ENCODE measurements at places on chromosomes 6 and 20.

DNA sequence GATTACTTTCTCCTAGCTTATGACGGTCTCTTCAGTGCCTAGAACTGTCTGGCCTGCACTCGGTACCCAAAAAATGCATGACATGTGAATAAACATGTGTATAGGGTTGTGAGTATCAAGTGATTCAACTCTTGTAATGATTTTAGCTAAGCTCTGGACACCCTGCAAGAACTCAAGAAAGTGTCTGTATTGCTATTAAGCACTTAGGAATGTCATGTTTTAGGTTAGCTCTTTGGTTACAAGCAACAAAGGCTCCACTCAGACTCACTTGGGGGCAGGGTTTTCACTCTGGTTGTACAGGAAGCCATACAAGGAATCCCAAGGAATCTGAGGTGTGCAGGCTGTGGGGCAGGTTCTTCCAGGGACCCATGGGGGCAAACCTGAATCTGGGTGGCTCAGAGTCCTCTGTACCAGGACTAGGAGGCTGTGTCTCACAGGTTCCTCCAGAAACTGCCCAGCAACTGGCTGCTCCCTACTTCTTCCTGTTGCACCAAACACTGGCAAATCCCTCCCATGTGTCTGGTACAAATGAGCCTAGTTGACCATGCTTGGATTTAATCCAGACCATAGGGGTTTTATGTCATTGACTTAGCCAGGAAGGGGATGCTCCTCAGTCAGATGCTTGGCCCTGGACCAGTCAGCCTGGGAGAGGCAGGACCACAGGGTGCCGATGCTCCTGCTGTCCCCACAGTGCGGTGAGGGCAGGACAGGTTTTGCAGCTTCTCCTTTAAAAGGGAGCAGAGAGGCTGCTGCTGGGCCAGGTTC lies 77.9 kb upstream of the CDH4 start:
- DNase-seq, result no peak

DNA sequence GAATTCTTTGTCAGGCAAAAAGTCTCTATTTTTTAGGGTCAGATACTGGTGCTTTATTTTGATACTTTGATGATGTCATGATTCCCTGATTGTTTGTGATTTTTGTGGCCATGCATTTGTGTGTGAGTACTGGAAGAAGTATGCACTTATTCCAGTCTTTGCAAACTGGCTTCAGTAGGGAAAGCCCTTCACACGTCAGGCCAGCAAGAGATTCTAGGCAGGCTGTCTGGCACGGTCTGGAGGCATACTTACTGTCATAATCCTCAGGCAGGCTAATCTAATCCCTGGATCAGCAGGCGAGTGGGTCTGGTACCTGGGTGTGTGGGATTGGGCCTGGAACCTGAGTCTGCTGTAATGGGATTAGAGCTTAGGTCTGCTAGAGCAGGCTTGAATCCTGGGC lies 391.8 kb upstream of the MMS22L start:
- DNase-seq, result no peak

- no peak for DNase-seq
These were observed 485.6 kb upstream of the SYNCRIP start for GRCh38 chr6:86128130-86128814.

DNA sequence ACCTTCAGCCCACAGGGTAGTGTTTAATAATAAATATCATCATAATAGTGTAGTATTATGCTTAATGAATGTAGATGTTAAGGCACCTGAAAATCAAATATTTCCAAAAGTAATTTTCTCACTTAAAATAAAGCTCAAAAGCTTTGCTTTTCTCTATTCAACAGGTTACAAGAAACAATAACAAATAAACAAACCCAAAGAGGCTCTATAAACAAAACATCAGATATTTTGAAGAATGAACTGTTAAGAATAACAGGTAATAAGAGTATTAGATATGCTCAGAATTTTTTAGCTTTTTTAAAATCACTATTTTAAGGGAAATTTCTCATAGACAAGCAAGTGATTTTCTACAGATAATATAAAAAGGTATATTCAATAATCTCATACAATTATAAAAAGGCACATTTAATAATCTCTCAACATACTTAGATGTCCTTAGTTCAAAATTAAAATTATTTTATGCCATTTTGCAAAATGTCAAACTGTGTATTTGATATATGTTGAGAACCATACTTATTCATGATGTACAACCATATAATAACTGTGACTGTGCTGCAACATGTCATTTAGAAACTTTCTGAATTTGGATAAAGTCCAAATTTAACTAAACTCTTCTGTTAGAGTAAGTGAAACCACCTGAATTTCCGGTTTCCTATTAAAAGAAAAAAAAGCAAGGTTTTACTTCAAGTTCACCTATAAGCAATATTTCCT lies 35.8 kb downstream of the PHIP start:
- no peak for DNase-seq

DNA sequence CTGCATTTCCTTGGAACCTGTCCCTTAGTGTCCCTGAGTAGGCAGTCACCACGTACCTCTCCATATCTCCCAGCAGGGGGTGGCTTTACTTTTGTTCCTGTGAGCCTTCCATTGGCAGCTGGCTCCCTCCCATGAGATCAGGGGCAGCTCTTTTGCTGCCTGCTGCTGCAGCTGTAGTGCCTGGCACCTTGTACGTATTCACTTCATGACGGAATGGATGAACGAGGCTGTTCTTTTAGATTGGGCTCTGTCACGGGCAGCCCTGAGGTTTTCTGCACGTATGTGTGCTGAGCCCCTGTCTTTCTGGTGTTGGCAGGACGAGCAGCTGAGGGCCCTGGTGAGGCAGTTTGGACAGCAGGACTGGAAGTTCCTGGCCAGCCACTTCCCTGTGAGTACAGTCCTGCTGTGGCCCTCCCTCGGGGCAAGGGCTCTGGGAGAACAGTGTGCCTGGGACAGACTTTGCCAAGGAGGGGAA lies 14.6 kb downstream of the MYBL2 start:
- DNase-seq, result no peak

- DNase-seq, result no peak
These were observed 23.1 kb upstream of the DNAAF9 start for GRCh38 chr20:3430376-3431069.

DNA sequence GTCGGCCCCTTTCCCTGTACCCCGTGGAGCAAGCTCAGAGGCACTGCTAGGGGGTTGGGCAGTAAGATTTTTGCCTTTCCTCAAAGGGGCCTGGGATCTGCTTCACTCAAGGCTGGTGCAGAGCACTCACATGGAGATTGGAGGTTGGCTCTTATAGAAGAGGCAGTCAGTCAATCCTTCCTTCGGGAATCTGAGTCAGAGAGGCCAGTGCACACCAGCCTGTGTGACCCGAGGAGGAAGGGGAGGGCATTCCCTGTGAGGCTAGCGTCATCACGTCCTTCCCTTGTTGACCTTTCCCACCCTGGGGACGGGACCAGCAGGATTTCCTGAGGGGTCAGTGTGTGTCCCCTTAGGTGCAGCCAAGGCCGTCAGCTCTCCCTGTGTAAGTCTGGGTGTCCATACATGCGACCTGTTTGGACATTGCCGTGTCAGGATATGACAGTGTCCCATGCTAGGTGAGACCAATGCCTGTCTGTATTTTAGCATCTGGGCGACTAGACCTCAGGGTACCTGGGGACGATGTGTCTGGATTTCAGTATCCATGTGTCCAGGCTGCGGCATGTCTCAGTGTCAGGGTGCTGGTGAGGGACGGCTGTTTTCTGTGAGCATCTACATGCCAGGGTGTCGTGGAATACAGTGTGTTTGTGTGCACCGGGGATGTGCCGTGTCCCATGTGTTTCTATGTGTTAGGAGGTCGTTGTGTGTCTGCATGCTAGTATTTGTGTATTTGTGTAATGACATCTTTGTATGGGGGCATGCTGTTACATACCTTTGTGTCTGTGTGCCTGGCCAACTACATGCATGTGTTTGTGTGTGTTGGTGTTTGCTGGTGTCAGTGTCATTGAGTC lies 2.8 kb upstream of the ZNF512B start:
- DNase-seq, result no peak

- DNase-seq, result no peak
These were observed at the start of gene TRIM40 for GRCh38 chr6:30135757-30136156. TRIM40 (plus strand) TSS chr6:30136140; CDS start chr6:30137037, 897 bp downstream.

DNA sequence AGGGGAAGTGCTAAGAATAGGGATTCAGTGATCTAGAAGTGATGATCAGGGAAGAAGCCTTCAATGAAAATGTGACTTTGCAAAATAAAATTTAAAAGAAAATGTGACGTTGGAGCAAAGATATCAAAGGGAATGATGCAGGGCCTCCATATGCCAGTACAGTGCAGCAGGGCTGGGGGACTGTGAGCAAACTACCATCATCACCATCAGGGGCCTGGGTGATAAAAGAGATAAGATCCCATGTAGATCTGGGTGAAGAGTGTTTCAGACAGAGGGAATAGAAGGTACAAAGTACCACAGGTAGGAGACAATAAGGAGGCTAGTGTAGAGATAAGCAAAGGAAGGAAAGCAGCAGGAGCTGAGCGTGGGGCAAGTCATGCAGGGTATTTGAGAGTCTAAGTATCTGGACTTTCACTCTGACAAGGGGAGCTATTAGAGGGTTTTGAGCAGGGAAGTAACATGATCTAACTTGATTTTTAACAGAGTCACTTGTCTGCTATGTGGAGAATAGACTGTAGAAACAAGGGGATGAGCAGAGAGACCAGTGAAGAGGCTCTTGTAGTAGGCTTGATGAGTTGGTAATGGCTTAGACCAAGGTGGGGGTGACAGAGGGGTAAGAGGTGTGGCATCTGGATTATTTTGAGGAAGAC lies 295.6 kb downstream of the ZFAND3 start:
- no peak for DNase-seq

DNA sequence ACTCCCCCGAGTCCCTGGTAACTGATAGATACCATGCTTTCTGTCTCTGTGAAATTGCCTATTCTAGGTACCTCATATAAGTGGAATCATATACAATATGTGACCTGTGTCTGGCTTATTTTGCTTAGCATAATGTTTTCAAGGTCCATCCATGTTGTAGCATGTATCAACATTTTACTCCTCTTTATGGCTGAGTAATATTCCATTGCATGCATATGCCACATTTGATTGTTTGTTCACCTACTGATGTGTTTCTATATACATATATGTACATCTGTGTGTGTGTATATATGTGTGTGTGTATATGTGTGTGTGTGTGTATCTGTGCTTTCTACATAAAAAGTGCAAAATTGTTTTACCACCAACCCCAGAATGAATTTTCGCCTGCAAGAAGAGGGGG lies 119.1 kb downstream of the ADAT2 start:
- DNase-seq, result no peak

DNA sequence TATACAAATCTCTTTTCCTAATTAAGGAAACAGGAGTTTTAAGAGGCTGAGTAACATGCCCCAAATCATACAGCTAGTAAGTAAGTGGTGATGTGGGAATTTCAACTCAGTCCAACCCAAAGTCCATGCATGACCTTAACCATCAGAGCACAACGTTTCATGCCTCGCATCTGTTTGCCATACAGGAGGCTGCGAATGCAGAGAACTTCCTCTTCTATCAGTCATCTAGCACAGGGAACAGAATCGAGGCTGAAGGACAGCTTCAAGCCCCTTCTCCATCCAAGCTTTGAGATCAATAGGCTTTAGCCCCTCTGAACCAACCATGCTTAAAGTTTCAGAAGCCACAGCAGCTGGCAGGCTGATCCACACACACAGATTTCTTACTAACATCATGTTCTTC lies 113.2 kb downstream of the MAFB start:
- DNase-seq, result no peak

DNA sequence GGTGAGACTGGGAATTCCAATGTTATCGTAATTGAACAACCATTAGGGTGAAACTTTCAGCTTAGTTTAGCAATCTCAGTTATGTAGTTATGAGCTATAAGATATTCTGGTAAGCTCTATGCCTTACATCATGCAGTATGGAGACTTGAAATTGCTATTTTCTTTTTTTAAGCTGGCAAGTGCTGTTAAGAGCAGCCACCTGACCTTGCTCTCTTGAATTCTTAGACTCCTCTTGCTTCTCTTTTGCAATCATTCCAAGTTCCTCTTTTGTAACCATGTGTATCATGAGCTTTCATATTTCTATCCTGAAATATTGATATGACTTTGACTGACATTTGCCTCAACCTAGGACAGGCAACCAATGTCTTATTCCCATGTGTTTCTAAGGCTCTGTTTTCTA lies 446.3 kb upstream of the SLC35B3 start:
- no peak for DNase-seq

DNA sequence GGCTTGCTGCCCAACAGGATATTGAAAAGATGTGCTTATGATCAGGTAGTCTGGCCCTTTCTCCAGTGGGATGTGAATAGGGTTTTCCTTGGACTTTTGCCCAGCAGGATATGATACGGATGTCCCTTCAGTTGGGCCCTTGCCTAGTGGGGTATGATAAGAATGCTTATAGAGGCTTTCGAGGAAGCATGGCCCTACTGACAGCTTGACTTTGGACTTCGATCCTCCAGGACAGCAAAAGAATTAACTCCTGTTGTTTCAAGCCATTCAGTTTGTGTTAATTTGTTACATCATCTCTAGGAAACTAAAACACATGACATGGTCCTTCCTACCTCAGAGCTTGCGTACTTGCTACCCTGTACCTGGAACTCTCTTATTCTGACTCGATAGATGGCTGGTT lies 9.7 kb upstream of the ZNF334 start:
- DNase-seq, result no peak

- no peak for DNase-seq
These were observed 223.3 kb downstream of the TMEM242 start for GRCh38 chr6:157099912-157100593.

GRCh38 chr6:64969139-64969538 lies 737.9 kb downstream of the EYS start:
- no peak for DNase-seq

DNA sequence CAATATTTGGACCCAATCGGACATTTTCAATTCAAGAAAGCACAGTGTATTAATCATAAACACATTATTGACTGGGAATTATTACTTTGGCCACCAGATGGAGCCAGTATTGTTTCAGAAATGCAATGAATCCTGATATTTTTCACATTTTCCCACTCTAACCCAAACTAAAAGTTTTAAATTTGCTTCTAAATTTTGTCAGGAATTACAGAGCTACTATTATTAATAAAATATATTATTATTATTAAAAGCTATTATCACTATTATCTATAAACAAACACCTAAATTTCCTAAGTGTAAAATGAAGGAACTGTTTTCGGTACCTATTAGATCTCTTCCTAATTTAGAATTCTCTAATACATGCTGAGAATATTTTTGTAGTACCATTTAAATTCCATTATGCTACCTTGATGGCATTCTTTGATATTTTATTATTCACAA lies 245.3 kb downstream of the OGFRL1 start:
- no peak for DNase-seq

DNA sequence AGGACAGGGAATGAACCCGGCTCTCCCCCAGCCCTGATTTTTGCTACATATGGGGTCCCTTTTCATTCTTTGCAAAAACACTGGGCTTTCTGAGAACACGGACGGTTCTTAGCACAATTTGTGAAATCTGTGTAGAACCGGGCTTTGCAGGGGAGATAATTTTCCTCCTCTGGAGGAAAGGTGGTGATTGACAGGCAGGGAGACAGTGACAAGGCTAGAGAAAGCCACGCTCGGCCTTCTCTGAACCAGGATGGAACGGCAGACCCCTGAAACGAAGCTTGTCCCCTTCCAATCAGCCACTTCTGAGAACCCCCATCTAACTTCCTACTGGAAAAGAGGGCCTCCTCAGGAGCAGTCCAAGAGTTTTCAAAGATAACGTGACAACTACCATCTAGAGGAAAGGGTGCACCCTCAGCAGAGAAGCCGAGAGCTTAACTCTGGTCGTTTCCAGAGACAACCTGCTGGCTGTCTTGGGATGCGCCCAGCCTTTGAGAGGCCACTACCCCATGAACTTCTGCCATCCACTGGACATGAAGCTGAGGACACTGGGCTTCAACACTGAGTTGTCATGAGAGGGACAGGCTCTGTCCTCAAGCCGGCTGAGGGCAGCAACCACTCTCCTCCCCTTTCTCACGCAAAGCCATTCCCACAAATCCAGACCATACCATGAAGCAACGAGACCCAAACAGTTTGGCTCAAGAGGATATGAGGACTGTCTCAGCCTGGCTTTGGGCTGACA lies 28.8 kb upstream of the ZBP1 start:
- DNase-seq, result no peak

Data from stimulated activated CD4-positive, alpha-beta T cell treated with anti-CD3 and anti-CD28 coated beads, Interleukin-15, amount 100 ng/mL, for 1 hour (primary cell).